ENCODE measurements at places on chromosomes 4 and X.

DNA sequence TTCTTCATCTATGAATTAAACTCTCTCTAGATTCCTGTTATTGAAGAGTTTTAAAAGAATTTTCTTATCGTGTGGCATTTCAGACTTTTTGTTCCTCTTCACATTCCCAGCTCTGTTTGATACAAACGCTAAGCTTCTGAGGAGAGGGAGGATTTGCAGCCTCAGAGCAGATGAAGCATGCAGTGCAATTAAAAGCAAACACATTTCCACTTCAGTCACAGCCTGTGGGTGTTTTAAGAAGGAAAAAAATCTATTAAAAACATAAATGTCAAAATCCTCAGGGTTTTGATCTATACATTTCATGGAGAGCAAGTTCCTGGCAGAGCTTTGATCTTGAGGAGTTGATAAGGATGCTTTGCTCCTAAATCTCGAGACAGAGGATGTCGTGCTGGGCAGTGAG is 442.4 kb upstream of the BOD1L1 start:
- no peak for DNase-seq

DNA sequence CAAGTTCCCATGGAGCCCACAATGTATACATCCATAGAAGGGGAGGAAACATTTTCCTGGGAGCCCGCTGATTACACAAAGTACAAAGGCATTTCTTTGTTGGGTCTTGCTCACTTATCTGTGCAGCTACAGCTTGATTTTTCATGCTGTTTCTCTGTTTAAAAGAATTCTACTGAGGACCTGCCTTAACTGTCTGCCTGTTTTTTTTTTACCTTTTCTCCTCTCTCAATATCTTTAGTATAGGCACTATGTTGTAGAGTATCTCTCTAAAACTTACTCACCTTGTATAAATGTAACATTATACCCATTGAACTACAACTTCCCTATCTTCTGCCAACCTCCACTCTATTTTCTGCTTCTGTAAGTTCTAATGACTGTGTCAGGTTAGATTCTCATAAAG is 494.6 kb upstream of the EPHA5 start:
- DNase-seq = no peak

GRCh38 chrX:100625985-100626491 is 10.6 kb downstream of the TSPAN6 start:
- DNase-seq = no peak

GRCh38 chrX:10062352-10062751 is 94.4 kb upstream of the CLCN4 start:
- DNase-seq = no peak

- no peak for DNase-seq
These were observed 19.5 kb downstream of the PJA1 start for GRCh38 chrX:69145714-69146113.

DNA sequence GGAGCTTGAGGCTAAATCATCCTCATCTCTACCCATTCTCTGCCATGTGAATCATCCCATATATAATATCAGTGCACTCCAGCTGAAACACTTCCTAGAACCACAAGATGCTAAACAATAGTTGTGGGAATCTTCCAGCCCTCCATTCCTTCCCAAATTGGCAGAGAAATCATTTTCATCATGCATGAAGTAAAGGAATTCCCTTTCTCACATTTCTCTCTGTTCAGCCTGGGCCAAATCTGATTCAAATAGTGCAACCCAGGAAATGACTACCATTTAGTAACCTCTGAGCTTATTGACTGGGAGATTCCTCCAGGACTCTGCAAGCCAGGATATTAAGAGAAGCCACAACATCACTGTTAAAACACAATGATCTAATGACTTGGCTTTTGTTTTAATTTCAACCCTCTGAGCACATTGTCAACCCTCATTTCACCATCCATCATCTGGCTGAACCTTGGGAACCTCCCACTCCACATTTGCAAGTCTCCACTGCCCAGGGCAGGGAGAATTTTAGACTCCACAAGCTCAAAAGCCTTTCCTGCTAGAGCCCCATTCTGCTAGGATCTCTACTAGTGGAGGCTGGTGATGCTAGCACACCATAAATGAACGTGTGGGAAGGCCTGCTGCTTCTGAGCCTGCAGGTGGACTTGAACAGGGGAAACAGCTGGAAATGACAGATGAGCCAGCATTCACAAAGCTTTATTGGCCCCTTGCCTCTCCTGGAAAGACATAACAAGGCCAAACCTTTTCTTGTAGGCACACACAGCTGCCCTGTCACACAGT is 133.9 kb downstream of the TET2 start:
- DNase-seq = no peak

GRCh38 chr4:176794651-176795050 is 1.9 kb upstream of the VEGFC start:
- DNase-seq = no peak

- DNase-seq = no peak
These were observed 445.4 kb downstream of the BCOR start for GRCh38 chrX:39652336-39652735.

GRCh38 chrX:38484607-38485498 is 76.5 kb upstream of the TSPAN7 start:
- no peak for DNase-seq

DNA sequence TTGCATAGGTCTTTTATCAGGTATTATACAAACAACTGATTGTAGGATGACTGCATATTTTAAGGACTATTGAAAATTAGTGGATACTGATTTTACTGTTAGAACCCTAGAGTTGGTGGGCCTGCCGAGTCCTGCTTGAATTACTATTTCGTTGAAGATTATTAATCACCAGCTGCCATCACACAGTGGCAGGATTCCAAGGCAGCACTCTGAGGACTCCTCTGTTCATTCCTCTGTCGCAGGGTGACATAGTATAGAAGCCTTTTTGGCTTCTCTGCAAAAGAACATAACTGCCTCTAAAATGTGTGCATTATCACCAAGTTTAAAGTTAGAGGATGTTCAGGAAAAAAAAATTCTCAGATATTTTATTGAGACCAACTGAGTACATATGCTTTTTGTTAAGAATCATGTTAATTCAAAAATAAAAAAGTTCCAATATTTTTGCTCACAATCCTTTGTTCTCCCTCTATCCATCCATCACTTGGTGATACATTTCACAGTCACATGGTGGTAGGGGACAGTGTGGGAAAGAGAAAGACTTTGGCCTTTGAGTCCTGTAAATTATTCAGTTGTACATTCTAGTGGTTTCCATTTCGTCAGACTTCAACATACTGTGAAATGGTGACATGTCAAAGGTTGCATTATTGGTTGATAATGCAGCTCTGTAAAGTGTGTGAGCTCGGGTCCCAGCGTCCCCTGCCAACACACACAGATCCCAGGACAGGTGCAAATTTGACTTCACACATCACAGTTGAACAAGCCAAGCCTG is 332.5 kb downstream of the GRID2 start:
- DNase-seq = no peak

- no peak for DNase-seq
These were observed 379.6 kb downstream of the ARHGAP24 start for GRCh38 chr4:85854546-85854945.

DNA sequence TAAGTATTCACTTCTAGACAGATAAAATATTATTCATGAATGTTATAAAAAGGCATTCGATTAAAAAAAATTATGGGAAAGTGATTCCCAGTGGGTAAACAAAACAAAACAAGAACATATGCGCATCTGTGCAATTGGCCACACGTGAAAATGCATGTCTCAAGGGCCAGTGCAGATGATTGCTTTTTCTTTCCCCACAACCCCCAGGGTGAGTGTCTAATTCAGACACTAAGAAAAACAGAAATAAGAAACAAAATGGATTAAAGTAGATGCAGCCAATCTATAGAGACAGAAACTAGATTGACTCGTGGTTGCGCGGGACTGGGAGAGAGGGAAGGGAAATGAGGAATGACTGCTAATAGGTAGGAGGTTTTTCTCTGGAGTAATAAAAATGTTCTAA is 49.5 kb downstream of the GPM6A start:
- DNase-seq = no peak
